ENCODE measurements at places on chromosomes 1 and 21. TPM values are rescaled to one million over a fixed set of nuclear protein-coding genes. Genes with fewer than 3 reads are reported as not detected.

- DNase-seq, result no peak
These were observed 12.6 kb upstream of the ACTL8 start for GRCh38 chr1:17742583-17742982.

DNA sequence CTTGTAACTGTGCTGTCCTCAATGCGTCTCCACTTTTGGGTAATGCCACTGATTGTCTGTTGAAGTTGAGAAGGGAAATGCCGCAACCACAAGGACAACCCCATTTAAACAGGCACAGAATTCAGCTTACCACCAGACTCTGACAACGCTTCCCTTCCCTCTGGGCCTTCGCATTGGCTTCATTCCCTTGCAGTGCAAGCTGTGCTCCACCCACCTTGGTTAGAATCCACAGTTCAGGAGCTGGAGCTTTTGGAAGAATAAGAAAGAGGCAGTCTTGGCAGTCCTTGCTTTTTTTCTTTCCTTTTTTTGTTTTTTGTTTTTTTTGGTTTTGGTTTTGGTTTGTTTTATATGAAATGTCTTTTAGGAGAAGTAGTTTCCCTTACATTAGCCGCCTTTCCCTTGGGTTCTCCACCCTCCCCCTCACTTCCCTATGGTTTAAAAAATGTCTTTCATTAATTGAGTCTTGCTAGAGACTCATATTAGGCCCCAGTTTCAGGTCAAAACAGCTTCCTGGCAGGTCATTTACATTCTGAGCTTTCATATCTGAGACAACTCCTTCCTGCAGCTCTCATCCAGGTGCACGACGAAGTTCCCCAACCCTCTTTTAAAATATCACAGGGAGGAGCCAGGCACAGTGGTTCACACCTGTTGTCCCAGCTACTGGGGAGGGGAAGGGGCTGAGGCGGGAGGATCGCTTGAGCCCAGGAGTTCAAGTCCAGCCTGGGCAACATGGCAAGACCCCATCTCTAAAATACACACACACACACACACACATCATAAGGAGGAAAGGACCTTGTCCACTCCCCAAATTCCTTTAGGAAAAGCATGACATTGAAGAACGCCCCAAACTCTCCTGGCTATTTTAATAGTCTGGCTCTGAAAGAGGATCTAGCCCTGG, 20.7 kb upstream of the LAX1 start:
- DNase-seq, result peak; percentile 32

- peak; percentile 32 for DNase-seq
These were observed 56.5 kb downstream of the WLS start for GRCh38 chr1:68175621-68176398.

The PTPRF gene
- 25.8 TPM for total RNA-seq

DNA sequence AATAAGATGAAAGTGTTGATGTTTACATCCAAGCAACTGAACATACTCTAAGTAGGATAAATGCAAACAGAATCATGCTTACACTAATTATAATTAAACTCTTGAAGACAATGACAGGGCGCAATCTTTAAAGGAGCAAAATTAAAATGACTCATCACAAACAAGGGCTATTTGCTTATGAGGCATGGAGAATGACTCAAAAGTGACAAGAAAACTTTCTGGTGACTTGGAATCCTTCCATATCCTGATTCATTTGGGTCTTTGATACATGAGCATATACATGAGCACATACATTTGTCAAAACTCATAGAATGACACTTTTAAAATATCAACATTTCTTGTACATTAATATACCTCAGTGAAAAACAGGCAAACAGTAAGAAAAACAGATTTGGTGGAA, 1632.3 kb downstream of the KCNT2 start:
- peak; percentile 62 for DNase-seq

The FMO1 gene
- total RNA-seq, result not detected

DNA sequence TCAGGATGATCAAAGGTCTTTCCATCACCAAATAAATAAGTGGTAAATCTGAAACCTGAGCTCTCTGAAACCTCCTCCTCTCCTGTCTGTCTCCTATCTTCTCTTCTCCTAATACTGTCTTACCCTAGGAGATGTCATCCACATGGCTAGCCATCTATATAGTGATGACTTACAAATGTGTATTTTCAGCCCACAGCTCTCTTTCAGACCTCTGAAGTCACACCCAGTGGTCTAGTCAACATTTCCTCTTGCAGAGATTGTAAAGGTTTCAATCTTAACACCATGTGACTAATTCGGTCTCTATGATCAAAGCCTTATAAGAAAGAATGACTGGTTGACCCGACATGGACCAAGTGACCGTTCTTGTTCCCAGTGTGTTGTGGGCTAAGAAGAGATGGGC, 63.1 kb upstream of the DPT start:
- no peak for DNase-seq

- DNase-seq, result no peak
These were observed 145.0 kb upstream of the ZC3H11B start for GRCh38 chr1:219757890-219758289.

GRCh38 chr21:25457411-25457810, 149.9 kb downstream of the MRPL39 start:
- DNase-seq, result peak; percentile 85
